Stimulated activated CD4-positive, alpha-beta T cell treated with anti-CD3 and anti-CD28 coated beads, Interleukin-1b, Interleukin-23, amount 100 ng/mL, for 1 hour (primary cell): ENCODE measurements at places on chromosomes 3 and 15.

DNA sequence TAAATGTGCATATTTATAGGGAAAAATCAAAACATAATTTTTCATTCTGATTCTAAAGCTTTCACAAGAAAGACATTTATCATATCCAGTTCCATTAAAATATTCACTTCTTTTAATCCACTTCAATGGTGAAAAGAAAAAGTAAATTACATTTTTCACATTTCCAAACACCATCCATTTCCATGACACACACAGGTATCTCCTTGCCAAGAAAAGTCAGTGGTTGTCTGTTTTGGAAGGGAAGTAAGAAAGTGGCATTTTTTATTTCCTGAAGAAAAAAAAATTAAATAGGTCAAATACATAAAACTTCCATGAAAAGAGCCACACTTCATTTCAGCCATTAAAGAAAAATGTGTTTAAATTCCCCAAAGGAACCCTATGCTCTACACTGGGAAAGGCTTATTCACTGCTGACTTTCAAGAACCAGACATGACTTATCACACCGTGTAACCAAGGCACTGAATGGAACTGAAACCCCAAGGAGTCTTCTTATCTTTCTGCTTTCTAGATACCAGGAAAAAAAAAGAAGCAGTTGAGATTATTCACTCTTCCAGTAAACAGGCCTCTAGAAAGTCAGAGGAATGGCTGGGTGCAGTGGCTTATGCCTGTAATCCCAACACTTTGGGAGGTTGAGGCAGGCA lies 44.5 kb downstream of the OSBPL10 start:
- DNase-seq: no peak

- no peak for DNase-seq
Observed at GRCh38 chr3:149527531-149528339, 53.2 kb downstream of the TM4SF4 start.

DNA sequence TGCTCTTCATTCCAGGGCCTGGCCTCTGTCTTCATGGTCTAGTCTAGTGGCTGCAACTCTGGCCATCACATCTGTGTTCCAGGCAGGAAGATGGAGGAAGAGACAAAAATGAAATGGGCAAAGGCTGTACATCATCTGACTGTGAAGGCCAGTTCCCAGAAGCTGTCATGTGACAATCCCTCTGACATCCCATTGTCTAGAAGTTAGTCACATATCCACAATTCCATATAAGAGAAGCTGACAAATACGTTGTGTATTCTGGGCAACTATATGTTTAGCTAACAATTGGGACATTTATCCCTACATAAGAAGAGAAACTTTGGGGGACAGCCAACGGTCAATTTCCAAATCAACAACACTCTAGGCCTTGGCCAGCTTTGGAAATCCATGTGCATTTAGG lies 34.5 kb upstream of the C3orf70 start:
- no peak for DNase-seq

DNA sequence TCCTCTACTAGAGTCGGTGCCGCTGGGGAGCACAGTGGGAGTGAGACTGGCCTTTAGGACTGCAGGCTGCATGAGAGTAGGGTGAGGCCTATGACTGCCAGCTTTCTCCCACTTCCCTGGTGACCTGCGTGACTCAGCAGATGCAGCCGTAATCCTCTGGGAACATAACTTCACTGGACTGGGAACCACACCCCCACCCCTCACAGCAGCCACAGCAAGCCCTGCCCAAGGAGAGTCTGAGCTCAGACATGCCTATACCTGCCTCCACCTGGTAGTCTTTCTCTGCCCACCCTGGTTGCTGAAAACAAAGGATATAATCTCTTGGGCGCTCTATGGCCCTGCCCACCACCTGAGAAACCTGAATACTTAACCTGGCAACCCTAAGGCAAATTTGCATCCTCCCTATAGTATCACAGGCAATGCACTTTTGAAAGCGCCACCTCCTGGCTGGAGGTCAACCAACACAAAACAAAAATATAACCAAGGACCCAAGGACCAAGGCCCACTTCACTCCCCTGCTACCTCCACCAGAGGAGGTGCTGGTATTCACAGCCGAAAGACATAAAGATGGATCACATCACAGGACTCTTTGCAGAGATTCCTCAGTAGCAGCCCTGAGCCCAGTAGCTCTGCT lies 308.9 kb downstream of the CTNNB1 start:
- DNase-seq: no peak

DNA sequence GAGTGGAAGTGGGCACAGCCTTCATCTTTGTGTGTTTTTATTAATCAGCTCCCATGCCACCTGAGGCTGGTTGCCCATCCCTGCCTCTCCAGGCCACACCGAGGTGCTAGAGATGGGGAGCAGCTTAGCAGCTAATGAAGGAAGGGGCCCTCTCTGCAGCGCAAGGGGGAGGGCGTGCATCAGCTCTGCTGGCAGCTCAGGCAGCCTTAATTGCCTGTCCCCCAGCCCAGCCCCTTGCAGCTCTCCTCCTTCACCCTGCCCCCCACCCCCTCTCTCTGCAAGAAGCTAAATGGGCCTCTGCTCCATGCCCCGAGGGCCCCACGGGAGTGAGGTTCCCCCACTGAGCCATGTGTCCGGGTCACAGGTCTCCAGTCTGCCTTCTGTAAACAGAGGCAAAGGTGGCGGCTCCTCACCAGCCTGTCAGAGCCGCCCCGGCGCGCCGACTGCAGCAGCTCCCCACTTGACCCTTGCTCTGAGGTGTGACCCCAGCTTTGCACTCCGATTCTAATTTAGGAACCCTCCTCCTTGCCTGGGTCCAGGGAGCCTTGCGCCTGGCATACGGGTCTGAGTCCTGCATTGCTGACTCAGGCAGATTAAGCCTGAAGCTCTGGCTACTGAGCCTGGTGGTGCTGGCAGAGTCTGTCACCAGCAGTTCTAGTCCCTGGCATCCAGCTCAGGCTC lies 27.9 kb upstream of the NTRK3 start:
- DNase-seq: no peak

GRCh38 chr3:27723456-27723814 lies 1.3 kb upstream of the EOMES start:
- no peak for DNase-seq

DNA sequence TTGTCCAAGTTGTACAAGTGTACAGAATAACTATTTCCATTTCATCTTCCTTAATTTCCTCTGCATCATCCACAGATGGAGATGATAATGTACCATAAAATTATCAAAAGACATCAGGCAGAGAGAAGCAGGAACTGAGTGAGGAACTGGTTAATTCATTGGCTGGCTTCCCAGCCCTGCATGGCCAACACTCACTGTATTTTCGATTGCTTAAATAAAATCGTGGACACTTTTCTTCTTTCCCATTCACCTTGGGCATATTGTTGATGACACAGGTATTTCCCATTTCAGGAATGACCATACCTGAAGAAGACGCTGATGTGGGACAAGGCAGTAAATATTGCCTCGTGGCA lies 144.2 kb upstream of the ABHD17C start:
- no peak for DNase-seq

- no peak for DNase-seq
Observed at GRCh38 chr3:131151-131888, 65.2 kb upstream of the CHL1 start.

DNA sequence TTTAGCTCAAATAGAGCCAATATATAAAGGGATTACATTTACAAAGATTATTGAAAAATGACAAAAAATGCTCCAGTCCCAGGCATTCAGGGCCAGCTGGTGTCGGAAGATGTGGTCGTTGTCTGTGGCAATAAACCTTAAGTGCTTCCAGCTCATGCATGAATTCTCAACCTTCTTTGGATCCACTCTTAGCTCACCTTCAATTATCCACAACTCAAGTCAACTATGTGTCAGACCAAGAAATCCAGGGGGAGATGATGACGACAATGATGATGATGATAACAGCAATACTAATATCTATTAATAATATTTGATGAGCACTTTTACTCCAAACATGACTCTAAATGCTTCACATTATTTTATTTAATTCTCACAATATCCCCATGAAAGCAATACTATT lies 53.6 kb upstream of the PXYLP1 start:
- DNase-seq: no peak

DNA sequence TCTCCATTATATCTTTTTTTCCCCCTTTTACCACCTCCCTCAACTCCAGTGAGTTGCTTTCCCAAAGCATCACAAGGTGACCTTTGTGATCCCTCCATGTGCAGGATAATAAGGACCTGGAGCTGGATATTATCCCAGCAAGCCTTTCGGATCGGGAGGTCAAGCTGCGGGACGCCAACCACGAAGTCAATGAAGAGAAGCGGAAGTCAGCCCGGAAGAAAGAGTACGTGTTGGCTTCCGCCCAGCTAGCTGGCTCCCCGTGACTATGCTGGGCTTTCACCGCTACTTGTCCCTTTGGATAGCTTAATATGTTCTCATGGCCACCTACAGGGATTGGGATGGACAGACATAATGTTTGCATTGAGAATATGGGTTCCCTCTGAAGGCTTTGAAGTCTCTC lies 273.7 kb upstream of the UMPS start:
- no peak for DNase-seq

DNA sequence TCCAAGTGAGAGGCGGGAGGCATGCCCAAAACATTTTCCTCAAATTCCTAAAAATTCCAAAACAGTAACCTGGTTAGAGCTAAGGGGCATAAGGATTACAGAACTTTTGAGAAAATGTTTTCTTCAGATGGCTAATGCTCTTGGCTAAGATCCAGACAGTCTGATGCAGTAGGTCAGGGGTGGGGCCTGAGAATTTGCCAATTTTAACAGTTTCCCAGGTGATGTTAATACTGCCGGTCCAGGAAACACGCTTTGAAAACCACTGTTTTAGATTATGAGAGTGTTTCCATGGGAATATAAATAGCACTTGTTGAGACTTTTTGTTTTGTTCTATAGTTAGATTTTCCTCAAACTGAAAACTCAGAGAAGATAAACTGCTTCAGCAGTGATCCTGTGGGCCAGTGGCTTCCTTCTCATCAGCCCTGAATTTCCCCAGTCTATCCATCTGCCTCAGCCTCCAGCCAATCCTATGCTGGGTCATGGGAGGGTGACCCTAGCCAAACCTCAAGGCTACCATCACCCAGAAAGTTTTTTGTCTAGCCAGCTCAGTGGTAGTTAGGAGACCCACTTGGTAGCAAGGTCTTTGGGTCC lies 71.6 kb upstream of the ACP3 start:
- DNase-seq: no peak
